Ovary (tissue), 10 donors: ENCODE measurements at places on chromosomes 2 and 18. TPM values are rescaled to one million over a fixed set of nuclear protein-coding genes. Genes with fewer than 3 reads are reported as not detected.

GRCh38 chr2:165406173-165406572, 63.3 kb upstream of the CSRNP3 start:
- H3K4me1 ChIP-seq: no peaks in the 10 kb centered on the region
- no peak overlapping the region for H3K27ac ChIP-seq
- no peaks in the 10 kb centered on the region for H3K36me3 ChIP-seq
- no peak overlapping the region for H3K4me3 ChIP-seq
- H3K27me3 ChIP-seq: no peaks in the 10 kb centered on the region

GRCh38 chr2:152011724-152012123, 87.1 kb downstream of the CACNB4 start:
- H3K36me3 ChIP-seq: no peaks in the 10 kb centered on the region
- no peak overlapping the region for H3K4me3 ChIP-seq
- H3K27me3 ChIP-seq: no peaks in the 10 kb centered on the region
- no peak for DNase-seq

DNA sequence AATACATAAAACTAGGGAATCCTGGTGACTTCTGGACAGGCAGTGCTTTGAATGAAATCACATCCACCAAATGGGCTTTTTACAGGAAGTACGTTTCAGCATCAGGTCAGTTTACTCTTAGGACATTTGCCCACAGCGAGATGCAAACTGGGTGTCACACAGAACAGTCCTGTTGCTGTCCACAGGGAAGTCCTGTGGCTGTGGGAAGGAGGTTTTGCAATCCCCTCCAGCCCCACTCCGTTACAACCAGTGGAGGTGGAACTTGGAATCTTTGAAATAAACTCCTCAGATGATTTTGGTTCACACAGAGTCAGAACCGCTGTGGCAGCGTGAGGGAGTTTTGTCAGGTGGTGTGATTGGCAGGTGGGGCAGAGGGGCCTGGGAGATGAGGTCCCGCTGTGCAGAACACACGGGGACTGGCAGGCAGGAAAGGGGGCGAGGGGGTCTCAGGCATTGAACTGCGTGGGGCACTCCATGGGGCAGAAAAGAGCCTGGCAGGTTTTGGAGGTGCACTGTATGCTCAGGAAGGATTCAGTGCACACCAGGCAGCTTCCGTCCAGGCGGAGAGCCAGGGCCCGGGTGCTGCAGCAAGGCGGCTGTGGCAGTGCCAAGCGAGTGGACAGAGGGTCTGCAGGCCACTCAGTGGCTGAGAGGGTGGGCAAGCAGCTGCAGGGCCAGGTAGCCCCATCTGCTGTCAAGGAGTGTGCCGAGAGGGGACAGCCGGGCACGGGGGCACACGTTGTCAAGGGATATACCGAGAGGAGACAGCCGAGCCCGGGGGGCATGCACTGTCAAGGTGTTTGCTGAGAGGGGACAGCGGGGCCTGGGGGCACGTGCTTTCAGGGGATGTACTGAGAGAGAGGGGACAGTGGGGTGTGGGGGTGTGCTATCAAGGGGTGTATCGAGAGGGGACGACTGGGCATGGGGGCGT, 148.7 kb downstream of the LDLRAD4 start:
- H3K27ac ChIP-seq: no peak overlapping the region
- H3K36me3 ChIP-seq: no peaks in the 10 kb centered on the region
- H3K27me3 ChIP-seq: no peaks in the 10 kb centered on the region
- no peak overlapping the region for H3K4me3 ChIP-seq
- no peak for DNase-seq

DNA sequence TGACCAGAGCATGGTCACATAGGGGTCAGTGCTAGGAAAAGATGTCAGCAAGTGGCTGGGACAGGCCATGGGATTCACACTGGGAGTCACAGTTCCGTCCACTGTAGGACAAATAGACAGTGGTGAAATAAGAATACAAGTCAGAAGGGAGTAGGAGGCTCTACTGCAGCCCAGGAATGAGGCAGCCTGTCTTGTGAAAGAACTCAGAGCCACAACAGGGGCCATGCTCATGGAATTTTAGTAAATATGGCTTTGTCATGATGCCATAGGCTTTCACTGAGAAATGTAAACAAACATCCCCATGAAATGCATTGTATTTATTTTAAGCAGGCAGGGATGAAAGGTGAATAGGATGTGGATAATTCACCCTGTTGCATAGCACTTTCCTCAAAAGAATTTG, 504.3 kb downstream of the SOX11 start:
- no peak for DNase-seq
- H3K27me3 ChIP-seq: no peaks in the 10 kb centered on the region
- H3K36me3 ChIP-seq: no peaks in the 10 kb centered on the region
- H3K27ac ChIP-seq: no peak overlapping the region

DNA sequence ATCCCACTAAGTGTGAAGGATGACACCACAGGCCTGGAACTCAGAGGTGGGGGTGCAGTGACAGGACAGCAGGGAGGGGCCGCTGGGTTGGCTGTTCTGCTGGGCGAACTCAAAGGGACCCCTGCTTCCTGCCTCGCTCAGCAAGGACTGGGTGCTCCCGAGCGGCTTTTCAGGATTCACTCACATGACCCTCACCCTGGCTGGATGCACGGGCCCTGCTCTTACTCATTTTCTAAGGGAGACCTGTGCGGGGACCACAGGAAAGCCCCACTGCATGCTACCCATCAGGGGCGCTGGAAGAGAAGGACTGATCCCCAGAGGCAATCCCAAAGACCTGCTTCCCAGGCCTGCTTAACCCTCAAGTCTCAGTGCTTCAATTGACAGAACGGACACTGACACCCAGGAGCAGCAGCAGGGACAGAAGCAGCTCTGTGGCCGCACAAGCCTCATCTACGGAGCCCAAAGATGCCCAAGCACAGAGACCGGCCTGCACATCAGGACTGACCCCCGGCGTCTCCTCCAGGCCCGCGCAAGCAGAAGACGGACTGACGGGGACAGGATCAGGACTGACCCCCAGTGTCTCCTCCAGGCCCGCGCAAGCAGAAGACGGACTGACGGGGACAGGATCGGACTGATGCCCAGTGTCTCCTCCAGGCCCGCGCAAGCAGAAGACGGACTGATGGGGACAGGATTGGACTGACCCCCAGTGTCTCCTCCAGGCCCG, 29.6 kb downstream of the THAP4 start:
- no peaks in the 10 kb centered on the region for H3K36me3 ChIP-seq
- H3K4me1 ChIP-seq: peaks cover 13% of the 10 kb centered on the region
- no peak overlapping the region for H3K4me3 ChIP-seq
- H3K27ac ChIP-seq: no peak overlapping the region
- H3K27me3 ChIP-seq: no peaks in the 10 kb centered on the region

DNA sequence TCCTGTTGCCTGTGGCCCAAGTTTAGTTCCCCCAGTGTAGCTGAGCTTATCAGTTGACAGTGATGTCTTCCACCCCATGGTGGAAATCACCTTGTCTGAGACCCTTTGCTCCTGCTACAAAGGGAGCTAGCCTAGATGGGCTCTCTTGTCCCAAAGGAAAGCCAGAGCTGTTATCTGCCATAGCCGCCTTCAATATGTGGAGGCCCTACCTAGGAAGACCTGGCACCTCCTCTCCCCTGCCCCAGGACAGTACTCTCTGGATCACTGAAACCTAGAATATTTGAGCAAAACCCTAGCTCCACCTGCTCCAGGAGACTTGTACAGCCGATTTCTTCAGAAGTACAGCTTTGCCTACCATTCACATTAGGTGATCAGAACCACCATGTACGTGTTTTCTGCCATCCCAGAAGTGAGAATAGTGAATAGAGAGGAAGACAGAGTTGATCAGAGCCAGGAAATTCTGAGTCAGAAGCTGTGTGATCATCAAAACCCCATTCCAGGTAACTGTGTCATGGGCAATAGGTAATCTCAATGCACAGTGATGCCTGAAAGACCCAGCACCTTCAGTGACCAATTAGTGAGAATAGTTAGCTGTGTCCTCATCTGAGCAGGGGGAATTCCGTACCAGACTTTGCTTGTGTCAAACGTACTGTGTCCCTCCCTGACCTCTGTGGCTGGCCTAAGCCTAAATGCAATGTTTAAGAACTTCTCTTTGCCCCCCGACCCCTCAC, 138.4 kb upstream of the ALPP start:
- DNase-seq: no peak
- no peaks in the 10 kb centered on the region for H3K27me3 ChIP-seq
- no peaks in the 10 kb centered on the region for H3K36me3 ChIP-seq
- no peak overlapping the region for H3K4me3 ChIP-seq
- H3K27ac ChIP-seq: no peak overlapping the region

- no peak overlapping the region for H3K27ac ChIP-seq
- no peak overlapping the region for H3K4me3 ChIP-seq
- no peak for DNase-seq
- no peaks in the 10 kb centered on the region for H3K36me3 ChIP-seq
- no peaks in the 10 kb centered on the region for H3K27me3 ChIP-seq
- H3K4me1 ChIP-seq: no peaks in the 10 kb centered on the region
Observed at GRCh38 chr18:59238385-59238784, 18.4 kb downstream of the GRP start.

- DNase-seq: no peak
- H3K27me3 ChIP-seq: no peaks in the 10 kb centered on the region
- no peak overlapping the region for H3K4me3 ChIP-seq
- no peaks in the 10 kb centered on the region for H3K36me3 ChIP-seq
- H3K27ac ChIP-seq: no peak overlapping the region
Observed at GRCh38 chr2:77156599-77156998, 365.6 kb downstream of the LRRTM4 start.

GRCh38 chr2:64145119-64145518, 899 bp upstream of the PELI1 start:
- H3K27me3 ChIP-seq: no peaks in the 10 kb centered on the region
- no peaks in the 10 kb centered on the region for H3K36me3 ChIP-seq
- no peak overlapping the region for H3K4me3 ChIP-seq

DNA sequence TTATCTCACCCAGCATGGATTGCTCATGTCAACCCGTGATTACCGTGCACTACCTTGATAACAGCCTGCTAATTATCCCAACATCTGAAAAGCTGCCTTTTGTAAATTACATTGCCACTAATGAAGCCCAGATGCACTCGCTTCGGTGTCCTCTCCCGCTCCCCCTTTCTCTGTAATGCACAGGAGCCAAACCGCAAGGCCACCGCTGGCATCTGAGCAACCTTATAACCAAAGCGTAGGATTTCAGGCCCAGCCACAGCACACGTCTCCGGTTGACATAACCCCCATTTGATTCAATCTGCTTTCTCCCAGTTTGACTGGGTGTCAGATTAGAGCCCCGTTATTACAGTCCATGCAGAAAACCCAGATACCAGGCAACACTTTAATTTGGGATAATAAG, 341.2 kb downstream of the ALK start:
- DNase-seq: no peak
- no peaks in the 10 kb centered on the region for H3K4me1 ChIP-seq
- H3K27me3 ChIP-seq: no peaks in the 10 kb centered on the region
- H3K27ac ChIP-seq: no peak overlapping the region

DNA sequence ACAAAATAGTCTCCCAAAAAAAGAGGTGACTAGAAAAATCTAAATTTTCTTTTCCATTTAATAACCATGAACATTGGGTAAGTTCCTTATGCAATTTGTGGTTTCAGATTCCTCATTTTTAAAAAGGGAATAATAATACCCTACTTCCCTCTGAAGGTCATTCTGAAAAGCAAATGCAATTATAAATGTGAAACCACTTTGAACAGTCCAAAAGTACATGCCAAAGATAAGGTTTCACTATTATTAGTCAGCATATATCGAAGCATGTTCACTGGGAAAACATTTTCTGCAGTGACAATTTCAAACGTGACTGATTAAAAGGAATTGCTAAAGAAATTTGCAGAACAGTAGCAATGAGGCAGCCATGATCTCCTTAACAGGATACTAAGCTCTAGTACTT, 100.1 kb upstream of the RNF152 start:
- H3K27me3 ChIP-seq: no peaks in the 10 kb centered on the region
- H3K27ac ChIP-seq: no peak overlapping the region
- H3K36me3 ChIP-seq: no peaks in the 10 kb centered on the region
- no peak for DNase-seq
- peaks cover 7% of the 10 kb centered on the region for H3K4me1 ChIP-seq
- no peak overlapping the region for H3K4me3 ChIP-seq

DNA sequence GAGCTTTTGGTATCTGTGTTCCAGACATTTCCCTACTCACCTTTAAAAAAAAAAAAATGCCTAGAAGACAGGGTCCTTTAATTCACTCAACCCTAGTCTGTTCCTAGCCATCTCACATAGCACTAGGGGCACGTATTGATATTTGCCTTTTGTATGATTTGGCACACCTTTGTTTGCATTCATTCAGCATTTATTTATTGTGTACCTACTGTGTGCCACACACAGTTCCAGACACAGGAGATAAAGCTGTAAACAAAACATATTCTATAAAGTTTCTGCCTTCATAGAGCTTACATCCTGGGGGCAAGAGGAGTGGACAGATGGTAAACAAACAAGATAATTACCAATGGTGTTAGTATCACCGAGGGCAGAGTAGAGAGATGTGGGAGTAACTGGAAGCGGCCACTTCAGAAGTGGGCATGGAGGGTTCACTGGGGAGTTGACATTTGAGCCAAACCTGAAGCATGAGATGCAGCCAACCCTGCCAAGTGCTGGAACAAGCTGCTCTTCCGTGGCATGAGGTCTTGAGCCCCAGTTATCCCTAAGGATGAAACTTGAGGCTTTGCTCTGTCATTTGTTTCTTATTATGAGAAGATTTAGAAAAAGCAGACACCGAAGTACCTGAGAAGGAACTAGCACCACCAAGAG, 18.2 kb downstream of the MAPRE2 start:
- H3K4me3 ChIP-seq: no peak overlapping the region
- no peaks in the 10 kb centered on the region for H3K27me3 ChIP-seq
- no peaks in the 10 kb centered on the region for H3K36me3 ChIP-seq
- H3K4me1 ChIP-seq: peaks cover 11% of the 10 kb centered on the region
- no peak for DNase-seq
- no peak overlapping the region for H3K27ac ChIP-seq

DNA sequence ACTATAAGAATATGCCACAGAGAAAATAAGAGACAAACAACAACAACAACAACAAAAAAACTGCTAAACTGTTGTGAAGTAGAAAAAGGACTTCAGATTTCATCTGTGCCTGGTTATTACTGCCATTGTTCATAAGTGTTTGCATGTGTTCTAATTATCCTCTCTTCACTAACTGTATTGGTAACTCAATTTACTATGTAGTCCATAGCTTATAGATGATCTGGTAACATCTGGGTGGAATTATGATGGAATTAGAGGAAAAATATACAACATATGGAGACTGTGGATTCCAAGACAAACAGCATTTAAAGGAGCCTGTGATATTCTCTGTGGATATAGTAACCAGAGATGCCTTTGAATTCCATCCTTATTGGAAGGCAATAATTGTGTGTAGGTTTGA, 1891.5 kb upstream of the PIK3C3 start:
- no peaks in the 10 kb centered on the region for H3K4me1 ChIP-seq
- DNase-seq: no peak
- H3K27ac ChIP-seq: no peak overlapping the region
- H3K27me3 ChIP-seq: no peaks in the 10 kb centered on the region

DNA sequence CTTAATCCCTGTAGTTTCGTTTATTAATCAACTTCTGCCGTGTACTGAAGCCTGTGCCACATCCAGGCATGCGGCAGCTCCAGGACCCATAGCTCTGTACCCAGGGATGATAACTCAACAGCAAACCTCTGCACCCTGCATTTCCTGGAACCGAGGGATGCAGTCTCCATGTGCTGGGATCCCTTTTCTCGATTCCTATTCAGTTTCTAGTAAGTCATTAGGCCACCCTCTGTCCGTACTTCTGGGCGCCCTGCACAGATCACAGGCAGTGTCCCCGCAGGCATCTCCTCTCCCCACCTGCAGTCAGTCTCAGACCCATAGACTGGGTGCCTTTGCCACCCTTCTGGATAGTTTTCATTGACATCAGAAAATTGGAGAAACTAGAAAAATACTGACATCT, 18.8 kb downstream of the TMEM18 start:
- no peaks in the 10 kb centered on the region for H3K27me3 ChIP-seq
- no peak overlapping the region for H3K4me3 ChIP-seq
- no peaks in the 10 kb centered on the region for H3K4me1 ChIP-seq

Gene PSMA8
- not detected for total RNA-seq

Gene EMILIN2
- 40.4 TPM for total RNA-seq

Gene AOX1
- 100 TPM for total RNA-seq
